ENCODE measurements at places on chromosomes 7 and 10.

- no peak for DNase-seq
These were observed 32.3 kb downstream of the CALD1 start for GRCh38 chr7:134811765-134812164.

DNA sequence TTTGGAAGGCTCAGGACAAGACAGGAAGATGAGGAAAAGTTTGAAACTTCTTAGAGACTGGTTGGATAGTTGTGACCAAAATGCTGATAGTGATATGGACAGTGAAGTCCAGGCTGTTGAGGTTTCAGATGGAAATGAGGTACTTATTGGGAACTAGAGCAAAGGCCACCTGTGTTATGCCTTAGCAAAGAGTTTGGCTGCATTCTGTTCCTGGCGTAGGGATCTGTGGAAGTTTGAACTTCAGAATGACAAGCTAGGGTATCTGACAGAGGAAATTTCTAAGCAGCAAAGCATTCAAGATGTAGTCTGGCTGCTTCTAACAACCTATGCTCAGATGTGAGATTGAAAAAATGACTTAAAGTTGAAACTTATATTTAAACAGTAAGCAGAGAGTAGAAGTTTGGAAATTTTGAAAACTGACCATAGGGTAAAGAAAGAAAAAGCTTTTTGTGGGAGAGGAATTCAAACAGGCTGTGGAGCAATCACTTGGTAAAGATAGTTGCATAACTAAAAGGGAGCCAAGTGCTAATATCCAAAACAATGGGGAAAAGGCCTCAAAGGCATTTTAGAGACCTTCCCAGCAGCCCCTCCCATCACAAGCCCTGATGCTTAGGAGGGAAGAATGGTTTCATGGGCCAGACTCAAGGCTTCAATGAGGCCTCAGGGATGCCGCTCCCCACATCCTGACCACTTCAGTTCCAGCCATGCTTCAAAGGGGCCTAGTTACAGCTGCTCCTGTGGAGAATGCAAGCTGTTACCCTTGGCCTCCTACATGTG lies 415.1 kb downstream of the INHBA start:
- DNase-seq: no peak

DNA sequence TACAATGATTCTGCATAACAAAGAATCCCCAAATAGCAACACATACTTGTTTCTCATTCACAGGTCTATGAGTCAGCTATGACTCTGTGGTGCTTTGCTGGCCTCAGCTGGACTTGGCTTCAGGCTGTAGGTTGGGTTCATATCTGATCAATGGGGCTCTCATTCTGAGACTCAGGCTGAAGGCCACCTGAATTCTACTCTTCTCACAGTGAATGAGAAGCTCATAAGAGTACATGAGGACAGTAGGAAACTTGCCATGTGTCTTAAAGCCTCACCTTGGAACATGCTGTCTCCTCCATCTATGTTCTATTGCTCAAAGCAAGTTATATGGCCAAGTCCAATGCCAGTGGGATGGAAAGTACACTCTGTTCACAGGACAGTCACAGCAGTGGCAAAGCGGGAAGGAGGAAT lies 292.9 kb downstream of the BMPER start:
- no peak for DNase-seq

- no peak for DNase-seq
These were observed 3.3 kb upstream of the TBXAS1 start for GRCh38 chr7:139825666-139826290.

- DNase-seq: no peak
These were observed 69.3 kb downstream of the HIPK2 start for GRCh38 chr7:139708541-139708940.

DNA sequence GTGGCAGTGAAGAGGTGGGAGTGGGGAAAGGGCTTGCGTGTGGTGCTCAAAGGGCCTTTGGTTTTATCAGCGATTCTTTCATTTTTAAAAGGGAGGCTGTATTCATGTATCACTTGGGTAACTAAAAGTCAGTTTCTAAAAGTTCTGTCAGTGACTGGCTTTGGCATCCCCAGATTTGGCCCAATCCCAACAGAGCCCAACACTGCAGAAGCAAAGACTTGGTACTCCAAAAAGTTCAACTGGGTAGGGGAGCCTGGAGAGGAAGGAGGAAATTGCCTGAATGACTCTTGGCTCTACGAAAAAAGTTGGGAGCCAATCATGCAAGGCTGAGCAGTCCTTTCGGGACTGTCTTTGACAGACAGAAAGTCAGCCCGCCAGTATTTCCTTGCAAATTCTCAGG lies 54.5 kb upstream of the COL13A1 start:
- DNase-seq: no peak

DNA sequence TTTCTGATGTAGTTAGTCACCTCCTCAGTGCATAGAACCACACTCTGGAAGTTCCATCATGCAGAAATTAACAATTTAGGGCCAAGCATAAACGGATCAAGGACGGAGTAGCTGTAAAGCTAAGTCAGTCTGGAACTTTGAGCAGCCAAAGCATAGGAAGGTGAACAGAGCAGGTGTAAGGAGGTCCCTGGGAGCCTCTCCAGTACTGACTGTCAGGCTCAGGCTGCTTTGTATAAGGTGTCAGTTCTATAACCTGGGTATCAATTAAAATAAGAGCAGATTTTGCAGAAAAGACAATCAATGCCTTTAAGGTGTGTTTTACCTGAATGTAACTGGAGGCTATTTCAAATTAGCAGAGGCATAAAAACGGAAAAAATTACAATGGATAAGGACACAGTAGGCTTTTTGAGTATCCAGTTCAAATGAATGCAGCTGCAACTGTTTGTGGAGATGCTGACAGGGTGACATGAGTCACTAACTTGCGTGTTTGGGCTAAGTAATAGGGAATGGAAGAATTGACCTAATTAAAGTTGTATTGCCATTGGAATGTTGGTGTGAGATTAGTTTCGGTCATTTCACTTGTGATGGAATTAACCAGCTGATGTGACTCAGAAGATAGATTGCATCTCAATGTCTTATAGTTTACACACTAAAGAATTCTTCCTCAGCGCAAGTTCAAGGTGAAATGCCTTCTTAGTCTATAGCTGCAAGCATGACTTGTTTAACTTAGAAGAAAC lies 417.9 kb upstream of the CNTNAP2 start:
- DNase-seq: no peak

DNA sequence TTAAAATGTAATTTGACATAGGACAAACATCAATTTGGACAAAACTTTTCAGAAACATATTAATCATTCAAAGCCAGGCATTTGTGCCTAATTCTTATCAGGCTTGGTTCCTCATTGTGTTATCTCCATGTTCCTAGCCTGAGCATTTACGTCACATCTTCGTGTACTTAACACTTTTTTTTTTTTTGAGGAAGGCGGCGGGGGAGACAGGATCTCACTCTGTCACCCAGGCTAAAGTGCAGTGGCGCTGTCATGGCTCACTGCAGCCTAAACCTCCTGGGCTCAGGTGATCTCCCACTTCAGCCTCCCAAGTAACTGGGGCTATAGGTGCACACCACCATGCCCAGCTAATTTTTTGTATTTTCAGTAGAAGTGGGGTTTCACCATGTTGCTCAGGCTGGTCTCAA lies 19.8 kb downstream of the HNRNPA2B1 start:
- DNase-seq: no peak

DNA sequence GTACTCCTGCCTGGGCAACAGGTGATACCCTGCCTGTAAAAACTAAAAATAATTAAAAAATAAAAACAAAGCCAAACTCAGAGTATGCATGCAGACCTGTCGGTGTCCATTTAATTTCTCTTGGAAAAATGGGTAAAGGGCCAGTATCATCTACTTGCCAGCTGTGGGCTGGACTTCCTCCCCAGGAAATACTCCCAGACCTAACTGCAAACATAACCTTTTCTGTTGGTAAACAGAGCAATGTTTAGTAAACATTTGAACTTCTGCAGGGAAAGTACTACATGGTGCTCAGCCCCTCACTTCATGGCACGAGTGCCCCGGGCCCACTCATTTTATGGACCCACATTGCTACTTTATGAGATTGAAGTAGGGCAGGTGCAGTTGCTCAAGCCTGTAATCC lies 10.2 kb upstream of the TMEM248 start:
- no peak for DNase-seq

DNA sequence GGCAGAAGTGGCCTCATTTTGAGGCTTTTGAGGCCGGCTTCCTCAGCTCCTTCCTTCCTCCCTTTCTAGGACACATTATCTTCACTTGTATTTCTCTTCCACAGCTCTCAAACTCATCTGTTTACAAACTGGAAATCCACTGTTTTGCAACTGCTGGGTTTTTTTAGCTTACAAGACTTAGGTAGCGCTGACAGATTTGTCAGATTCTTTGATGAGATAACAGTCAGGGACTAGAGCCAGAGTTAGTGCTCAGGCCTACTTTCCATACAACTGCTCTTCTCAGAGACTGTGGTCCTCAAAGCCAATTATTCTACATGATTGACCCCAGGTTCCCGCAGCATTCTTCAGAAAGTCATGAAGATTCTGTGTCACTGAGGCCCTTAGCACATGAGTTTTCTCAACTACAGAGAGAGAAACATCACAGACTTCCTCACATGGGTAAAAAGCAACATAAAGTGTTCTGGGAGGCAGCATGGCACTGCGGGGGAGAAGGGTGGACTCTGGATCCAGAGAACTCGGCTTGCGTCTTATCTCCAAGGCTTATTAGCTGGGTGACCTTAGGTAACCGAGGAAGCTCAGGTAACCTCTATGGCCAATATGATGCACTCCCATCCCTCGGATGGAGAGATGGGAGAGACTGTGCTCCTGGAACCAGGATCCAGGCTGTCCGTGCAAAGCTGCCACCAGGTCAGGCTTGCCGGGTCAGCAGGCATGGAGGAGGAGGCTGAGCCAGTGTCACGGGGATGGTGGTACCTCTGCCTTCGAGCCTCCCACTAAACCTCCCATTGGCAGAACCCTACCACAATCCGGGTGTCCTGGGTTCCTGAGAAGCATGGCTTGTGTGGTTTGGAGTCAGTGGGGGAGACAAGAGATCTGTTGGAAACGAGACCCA lies 10.5 kb downstream of the DDC start:
- DNase-seq: no peak

DNA sequence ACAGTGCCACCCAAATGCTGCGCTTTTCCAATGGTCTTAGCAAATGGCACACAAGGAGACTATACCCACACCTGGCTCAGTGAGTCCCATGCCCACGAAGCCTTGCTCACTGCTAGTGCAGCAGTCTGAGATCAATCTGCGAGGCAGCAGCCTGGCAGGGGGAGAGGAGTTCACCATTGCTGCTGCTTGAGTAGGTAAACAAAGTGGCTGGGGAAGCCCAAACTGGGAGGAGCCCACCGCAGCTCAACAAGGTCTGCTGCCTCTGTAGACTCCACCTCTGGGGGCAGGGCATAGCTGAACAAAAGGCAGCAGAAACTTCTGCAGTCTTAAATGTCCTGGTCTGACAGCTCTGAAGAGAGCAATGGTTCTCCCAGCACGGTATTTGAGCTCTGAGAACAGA lies 891.2 kb downstream of the PCDH15 start:
- DNase-seq: no peak

- DNase-seq: no peak
These were observed 1.7 kb downstream of the ARF5 start for GRCh38 chr7:127589896-127590295.

DNA sequence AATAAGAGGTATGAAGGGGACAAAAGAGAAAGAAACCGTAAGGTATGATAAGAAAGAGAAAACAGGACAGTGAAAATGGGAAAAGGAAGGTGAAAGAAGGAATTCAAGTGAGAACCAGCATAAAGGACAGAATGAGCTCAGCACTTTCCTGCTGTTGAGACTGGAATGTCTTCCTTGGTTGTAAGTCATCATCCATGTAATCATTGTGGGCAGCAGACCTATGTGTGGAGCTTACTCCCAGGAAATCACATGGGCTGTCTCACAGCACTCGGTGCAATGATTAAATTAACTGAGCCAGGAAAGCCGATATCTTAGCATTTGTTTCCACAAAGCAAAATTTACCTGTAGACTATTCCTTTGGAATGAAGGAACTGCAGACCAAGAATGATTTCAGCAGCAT lies 118.1 kb downstream of the PRKCQ start:
- DNase-seq: no peak

DNA sequence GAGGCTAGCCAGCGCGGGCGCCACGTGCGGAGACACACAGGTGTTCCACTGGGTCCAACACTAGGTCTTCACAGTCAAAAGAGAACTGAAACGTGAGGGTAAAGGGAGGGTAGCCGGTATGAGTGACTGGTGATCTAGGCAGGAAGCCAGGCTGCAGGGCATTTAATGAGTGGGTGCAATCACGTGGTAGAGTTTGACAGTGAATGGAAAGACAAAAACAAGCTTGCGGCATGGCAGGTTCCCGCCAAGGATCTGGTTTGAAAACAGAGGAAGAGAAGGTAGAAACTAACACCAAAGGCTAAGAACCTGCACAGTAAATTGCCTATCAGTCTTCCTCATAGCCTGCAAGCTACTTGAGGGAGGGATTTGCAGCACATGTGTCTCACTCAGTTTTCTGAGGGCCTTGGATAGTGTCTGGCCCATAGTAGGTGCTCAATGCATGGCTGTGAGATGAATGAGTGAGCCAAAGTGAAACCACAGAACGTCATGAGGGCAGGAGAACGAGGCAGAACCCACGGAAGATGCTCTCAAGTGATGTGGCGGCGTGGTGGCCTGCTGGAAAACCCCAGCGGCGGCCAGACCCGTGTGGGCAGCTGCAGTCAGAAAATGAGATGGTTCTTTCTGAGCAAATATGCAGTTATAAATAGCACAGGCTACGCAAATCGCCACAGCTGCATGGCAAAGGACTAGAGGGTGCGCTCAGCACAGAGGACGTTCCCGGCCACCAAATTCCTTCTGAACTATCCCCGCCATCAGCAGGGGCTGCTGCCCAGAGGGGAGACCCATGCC lies 183.6 kb upstream of the NFE2L3 start:
- no peak for DNase-seq

DNA sequence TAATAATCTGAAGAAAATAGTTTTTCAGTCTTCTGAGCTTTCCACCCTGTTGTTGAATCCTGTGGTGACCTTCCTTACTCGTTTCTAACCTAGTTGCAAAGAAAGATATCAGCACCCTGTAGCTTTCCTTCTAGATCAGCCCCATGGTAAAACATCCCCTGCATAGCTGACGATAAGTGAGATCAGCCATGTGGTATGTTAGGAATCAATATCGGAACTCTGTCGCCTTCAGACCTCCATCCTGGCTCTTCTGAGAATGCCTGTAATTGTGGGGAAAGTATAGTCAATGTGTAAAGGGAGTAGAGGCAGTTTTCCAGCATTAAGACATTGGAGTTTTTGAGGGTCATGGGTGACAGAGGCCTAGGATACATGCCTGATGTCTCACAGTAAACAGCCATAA lies 151.8 kb downstream of the LRRC4 start:
- no peak for DNase-seq

GRCh38 chr7:74138945-74139843 lies 35.0 kb upstream of the EIF4H start:
- no peak for DNase-seq

DNA sequence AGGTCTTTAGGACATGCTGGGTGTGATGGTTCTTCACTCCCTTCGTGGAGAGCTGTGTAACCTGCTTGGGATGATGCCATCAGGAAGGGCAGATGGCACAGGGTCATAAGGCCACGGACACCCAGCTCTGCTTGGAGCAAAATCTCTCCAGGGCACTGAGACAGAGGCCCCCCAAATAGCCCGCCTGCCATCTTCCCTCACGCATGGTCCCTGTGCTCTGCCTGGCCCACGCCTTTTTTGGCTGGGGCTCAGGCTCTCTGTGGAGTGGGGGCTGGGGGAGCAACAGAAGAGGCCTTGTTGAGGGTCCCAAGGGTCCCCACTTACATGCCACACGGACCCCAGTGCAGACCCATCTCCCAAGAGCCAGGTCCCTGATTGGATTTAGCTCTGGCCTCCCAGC lies 93.3 kb upstream of the RET start:
- DNase-seq: no peak

All from nephron progenitor cell (in vitro differentiated cells).